Activated T-cell treated with anti-CD3 and anti-CD28 coated beads, Interleukin-2, amount 50 U/mL, for 24 hours (primary cell): ENCODE measurements at places on chromosomes 12 and 14.

GRCh38 chr12:113245695-113246477 is 24.6 kb downstream of the TPCN1 start:
- no peak for DNase-seq

DNA sequence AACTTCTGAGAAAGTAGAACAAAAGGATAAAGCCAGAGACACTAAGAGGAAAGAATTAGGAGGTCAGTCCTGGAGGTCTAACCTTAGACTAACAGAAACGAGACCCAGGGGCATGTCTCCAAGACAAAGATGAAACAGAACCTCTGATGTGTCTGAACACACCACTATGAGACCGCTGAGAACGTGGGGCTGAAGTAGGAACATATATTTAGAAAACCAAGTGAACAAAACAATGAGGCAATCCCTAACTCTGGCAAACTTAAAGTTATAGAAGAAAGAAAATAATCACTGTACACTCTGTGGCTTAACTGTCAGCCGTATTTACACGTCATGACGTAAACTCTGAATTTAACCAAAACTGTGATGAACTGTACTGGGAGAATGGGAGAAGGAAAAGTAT is 17.9 kb downstream of the KCTD10 start:
- no peak for DNase-seq

DNA sequence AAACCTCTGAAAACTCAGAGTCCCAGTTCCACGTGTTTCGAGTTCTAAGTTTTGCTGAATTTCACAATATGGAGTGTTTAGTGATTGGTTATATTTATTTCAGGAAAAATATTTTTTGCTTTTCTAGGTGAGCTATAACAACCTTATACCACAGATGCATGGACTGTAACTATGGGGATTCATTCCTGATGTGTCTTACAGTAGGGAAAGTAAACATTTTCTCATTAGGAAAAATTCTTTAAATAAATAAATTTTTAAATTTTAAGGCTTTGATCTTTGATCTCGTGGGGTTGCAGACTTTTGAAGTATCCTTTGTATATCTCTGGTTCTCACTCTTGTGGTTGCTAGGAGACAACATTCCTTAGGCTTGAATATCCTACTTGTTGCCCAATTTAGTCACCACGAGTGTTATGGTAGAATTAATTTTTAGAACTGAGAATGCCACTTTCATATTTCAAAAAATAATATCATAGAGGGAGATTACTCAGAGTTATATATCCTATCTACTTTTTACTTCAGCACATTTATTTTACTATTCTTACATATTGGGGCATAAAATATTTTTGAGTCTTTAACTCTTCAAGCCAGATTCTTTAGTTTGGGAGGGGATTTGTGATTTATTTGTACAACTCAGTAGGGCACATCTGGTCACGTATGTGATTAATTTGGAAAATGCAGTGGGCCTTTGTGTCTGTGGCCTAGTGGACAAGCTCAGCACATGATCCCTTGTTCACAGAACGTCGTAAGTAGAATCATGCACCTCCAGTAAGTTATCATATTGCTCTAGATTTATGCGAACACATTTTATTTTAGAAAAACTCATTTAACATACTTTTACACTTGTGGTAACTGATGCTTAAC is 224.0 kb downstream of the TTC6 start:
- DNase-seq: no peak

- no peak for DNase-seq
These were observed 37.7 kb downstream of the CCDC177 start for GRCh38 chr14:69536971-69537370.

DNA sequence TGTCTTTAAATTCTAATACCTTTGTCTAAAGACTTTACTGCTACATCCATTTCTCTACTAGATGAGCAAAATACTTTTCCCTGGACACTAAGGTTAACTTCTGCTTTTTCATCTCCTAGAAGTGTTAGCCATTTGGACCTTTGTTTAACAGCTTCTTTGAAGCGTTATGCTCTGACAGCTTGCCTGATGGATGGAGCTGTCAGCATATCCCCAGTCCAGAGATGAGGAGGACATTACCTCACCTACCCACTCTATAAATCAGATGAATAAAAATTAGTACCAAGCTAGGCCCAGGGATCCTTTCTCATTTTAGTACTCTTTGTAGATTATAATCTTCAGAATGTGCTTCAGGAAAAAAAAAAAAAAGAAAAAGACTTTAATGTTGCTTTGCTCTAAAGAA is 222.7 kb downstream of the PELI2 start:
- DNase-seq: no peak

- DNase-seq: no peak
These were observed 24.2 kb upstream of the FOS start for GRCh38 chr14:75254381-75254822.

GRCh38 chr12:44287545-44287944 is 451.7 kb downstream of the TMEM117 start:
- DNase-seq: no peak

DNA sequence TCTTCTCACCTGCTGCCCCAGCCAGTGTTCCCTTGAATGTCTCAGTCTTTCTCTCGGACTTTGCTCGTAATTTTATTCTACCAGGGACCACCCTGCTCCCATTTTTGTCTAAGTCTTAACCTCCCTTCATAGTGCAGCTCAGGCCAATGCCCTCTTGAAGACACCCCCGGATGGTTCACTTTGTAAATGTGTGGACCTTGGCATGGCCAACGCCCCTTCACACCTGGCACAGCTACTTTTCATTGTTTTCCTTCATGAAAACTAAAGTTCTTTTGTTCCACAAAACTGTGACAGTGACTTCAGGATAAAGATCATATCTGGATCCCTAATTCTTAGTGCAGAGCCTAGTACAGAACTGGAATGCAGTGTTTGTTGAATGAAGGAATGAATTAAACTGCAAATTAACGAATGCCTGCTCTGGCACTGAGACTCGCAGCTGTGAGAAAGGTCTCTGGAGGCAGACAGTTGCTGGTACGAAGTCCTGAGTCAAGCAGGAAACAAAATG is 3.5 kb upstream of the RNASE4 start:
- DNase-seq: no peak

- DNase-seq: no peak
These were observed 49.4 kb downstream of the ABCC9 start for GRCh38 chr12:21891751-21892217.

DNA sequence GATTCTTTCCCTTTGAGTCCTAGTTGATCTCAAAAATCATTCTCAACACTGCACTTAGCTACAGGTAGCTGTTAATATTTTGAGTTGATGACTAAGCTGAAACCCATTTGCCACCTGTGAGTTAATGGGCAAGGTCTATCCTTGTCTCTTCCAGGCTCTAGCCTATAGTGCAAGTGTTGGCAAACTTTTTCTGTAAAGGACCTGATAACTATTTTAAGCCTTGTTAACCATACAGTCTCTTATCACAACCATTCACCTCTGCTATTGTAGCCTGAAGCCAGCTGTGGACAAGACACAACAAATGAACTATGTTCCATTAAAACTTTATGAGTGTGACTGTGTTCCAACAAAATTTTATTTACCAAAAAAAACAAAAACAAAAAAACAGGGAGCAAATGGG is 19.4 kb downstream of the RAP1B start:
- DNase-seq: no peak

GRCh38 chr12:129466499-129466898 is 437.3 kb downstream of the TMEM132D start:
- no peak for DNase-seq

DNA sequence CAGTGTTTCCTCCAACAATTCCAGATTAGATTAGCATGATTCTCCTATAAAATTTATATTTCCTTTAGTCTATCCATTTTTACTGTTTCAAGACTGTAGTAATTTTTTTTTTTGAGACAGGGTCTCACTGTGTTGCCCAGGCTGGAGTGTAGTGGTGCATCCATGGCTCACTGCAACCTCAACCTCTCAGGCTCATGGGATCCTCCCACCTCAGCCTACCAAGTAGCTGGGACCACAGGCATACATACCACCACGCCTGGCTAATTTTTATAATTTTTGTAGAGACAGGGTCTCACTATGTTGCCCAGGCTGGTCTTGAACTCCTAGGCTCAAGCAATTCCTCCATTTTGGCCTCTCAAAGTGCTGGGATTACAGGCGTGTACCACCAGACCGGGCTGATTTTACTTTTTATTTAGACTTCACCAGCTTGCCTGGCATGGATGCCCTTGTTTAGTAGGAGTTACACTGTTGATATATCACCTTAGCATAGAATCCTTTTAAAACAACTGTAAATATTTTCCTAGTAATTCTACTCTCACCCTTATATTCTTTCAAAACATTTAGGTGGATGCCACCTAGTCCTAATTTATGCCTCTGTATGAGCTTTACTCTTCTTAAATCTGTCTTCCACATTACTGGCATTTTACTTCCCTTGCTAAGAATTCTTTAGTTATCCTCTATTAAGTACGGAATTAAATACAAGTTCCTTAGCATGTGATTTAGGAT is 55.8 kb upstream of the LIMA1 start:
- DNase-seq: no peak

GRCh38 chr12:93571925-93572711 is at the start of gene SOCS2:
SOCS2 (plus strand) TSS chr12:93572675; CDS start chr12:93572898, 223 bp downstream.
- DNase-seq: peak; percentile 62

DNA sequence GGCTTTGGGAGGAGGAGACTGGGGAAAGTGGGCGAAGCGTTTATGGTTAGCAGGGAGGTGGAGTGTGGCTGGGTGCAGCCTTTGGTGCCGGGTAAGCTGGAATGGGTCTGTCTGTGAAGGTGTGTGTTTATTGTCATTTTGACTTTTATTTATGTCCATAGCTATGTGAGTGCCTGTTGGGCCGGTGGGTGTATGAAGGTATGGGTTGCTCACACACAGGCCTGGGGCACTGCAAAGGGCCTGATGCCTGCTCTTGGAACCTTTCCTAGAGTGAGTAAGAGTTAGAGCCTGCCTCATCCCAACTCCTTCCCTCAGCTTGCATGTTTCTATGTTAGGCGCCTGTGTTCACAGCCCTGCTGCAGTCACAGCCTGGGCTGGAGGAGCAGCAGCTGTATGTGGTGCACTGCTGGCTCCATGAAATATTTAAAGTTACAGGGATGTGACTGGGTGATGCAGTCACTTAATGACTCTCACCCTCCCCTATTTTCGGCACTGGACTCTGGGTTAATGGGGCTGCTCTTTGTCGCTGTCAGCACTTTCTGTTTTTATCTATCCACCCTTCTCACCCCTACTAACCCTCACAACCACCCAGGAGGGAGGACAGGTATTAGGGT is 2.6 kb upstream of the PPP1R1A start:
- DNase-seq: no peak

- DNase-seq: no peak
These were observed 468.7 kb downstream of the NOVA1 start for GRCh38 chr14:26128931-26129671.

DNA sequence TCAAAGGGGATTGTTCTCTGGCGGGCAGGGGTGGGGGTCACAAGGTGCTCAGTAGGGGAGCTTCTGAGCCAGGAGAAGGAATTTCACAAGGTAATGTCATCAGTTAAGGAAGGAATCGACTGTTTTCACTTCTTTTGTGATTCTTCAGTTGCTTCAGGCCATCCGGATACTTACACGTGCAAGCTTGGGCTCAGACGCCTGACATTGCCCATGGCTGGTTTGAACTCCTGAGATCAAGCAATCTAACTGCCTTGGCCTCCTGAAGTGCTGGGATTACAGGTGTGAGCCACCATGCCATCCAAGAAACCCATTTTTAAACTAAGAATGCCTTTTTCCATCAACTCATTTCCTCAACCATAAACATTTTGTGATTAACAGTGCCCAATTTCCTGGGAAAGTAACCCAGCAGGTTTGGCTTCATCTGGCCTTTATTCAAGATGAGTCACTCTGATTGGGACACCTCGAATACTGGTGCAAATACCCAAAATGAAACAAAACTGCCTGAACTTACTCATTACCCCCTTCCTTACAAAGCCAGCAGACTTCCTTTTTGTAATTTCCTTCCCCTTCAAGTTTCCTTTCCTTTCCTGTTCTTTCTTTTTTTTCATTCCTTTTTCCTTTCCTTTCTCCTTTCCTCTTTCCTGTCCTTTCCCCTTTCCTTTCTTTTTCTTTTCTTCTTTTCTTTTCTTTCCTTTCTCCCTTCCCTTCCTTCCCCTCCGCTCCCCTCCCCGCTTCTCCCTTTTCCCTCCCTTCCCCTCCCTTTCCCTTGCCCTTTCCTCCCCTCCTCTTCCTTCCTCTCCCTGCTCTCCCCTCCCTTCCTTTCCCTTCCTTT is 10.2 kb upstream of the RNASE10 start:
- DNase-seq: no peak

- DNase-seq: no peak
These were observed 2.0 kb downstream of the YBX3 start for GRCh38 chr12:10720974-10721650.

DNA sequence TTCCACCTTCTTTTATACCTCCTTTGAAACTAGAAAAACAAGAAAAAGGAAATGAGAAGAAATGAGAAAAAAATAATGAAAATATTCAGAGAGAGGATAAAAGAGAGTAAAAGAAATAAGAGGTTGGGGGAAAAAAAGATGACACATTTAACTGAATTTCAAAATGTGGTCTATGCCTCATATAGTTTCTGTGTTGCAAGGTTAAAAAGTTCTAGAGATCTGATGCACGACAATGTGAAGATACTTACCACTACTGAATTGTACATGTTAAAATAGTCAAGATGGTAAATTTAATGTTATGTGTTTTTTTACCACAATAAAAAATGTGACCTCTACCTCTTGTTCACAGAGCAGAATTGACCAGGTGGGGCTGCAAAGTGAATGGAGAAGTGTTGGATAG is 314.8 kb upstream of the OR4E1 start:
- DNase-seq: no peak

DNA sequence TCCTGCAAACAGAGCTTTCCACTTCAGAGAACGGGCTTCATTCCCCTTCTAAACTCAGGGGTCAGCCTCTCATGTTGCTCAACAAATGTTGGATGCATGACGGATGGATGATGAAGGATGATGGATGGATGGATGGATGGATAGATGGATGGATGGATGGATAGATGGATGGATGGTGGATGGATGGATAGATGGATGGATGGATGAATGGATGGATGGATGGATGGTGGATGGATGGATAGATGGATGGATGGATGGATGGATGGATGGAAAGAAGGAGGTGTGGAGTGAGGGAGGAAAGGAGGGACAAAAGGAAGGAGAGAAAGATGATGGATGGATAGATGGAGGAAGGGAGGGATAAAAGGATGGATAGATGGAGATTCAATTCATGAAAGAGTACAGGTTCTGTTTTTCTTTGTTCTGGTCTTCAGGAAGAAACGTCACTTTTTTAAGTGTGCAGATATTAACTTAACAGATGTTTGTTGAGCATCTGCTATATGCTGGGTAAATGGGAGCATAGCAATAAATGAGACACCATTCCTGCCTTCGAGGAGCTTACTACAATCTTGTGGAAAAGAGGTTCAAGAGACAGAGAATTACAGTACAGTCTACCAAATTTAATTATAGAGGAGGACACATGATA is 41.7 kb upstream of the PRIMA1 start:
- no peak for DNase-seq

GRCh38 chr14:52307376-52307775 is 6.7 kb upstream of the PTGER2 start:
- DNase-seq: no peak

- DNase-seq: no peak
These were observed 28.6 kb downstream of the BAZ2A start for GRCh38 chr12:56601503-56601902.

GRCh38 chr12:109595321-109595902 is 21.8 kb downstream of the MVK start:
- no peak for DNase-seq
